NCI-H2081 treated with DMSO at 0.1 percent for 48 hours (cell line): ENCODE measurements at places on chromosomes 5 and 9.

- peak; percentile 20 for DNase-seq
These were observed 167.4 kb upstream of the KIF2A start for GRCh38 chr5:62138607-62139006.

GRCh38 chr5:145283141-145283810 is 551.9 kb downstream of the PRELID2 start:
- no peak for DNase-seq

GRCh38 chr5:120152472-120152871 is 311.6 kb upstream of the PRR16 start:
- DNase-seq, result no peak

- no peak for DNase-seq
These were observed 268.2 kb downstream of the MAST4 start for GRCh38 chr5:66864240-66864884.

- no peak for DNase-seq
These were observed 105.2 kb downstream of the SH3TC2 start for GRCh38 chr5:148957591-148958202.

DNA sequence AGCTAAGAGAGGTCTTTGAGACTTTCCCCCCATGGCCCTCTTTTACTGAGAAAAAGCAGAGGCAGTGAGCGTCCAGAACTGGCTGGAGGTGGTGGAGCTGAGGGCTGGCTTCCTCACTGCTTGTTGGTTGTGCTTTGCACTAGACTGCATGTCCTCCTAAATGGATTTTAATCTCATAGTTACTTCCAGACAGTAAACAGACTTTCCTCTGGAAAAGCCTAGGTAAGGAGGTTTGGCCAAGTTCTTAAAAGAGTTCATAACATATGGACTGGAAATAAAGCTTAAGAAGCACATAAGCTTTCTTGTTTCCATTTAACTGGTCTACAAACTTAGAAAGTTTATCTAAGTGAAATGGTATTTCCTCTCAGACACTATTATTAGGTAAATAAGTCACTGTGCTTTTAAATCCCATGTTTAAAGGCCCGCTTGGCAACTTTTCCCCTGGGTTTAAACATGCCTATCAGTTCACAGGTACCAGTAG is 2.0 kb downstream of the ASPN start:
- DNase-seq, result no peak

DNA sequence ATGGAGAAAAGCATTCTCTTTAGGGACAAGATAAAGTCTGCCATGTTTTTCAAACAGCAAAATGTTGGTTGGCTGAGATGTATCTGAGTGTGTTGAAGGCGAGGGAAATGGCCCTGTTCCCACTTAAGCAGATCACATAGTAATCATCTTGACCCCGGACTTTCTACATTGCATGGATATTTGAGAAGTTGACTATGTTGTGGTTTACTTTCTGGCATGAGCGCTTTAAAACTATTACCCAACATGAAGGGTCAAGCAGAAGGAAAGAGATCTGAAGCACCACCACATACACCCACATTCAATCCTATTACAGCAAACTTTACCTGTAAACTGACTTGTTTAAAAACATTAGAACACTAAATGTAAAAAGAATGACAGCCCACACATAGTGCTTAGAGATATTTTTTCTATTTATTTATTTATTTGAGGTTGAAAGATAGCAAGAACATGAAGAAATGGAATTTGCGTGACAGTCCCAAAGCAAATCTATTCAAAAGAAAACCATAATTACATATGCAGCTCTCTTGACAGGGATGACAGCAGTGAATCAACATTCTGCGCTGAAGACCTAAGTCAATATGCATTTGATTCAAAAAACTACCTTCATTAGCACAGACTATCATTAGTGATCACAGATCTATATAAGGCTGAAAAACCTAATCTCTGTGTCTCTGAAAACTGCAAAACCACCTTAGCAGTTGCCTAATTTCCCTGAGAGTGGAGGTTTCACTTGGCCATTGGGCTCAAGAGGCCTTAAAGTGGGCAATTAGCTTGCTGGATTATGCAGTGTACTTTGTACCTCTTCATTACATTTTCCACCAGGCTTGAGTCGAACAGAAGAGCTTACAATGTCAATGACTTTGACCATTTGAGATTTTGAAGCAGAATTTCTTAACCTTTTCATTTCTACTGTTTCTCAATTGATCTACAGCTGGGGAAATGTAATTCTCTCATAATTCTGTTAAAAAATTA is 195.0 kb downstream of the PDE4D start:
- DNase-seq, result no peak
